ENCODE measurements at places on chromosomes 2 and 18. TPM values are rescaled to one million over a fixed set of nuclear protein-coding genes. Genes with fewer than 3 reads are reported as not detected.

DNA sequence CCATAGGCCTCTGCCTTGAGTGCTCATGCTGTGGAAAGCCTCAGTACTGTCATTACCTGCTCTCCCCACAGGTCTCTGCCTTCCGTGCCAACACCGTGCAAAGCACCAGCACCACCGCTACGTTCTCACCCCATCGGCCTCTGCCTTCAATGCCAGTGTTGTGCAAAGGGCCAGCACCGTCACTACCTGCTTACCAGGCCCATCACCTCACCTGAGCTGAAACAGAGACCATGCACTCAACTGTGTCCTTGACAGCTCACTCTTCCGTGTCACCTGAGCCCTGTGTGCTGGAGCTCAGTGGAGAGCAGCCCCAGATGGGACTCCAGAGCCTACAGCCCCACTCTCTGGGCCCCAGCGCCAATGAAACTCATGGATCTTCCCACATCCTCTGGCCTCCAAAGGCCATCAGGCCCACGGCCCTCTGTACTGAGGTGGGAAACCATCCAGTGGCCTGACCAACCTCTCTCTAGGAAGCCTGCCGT is 62.7 kb downstream of the ZNF516 start:
- no peak for DNase-seq

DNA sequence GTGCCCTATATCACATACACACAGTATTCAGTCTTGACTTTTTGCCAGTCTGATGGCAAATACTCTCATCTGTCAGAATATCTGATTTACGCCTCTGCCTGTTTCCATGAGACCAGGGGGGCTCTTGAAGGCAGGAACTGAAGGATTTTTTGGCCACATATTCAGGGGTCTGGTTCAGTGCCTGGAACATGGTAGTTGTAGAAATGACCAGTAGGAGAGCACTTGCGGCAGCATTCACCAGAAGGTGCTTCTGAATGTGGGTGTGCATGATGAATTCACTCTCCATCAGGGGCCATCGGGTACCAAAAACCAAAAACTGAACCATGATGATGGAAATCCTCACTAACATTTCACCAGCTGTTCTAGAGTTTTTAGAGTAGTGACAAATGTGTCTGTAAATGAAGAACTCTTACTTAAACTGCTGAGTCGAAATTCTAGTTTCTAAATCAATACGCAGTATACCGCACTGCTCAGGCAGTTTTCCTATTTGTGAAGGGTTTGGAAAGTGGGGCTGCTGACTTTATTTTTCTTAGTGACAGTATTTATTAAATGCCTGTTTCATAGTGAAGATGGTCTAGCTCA is 54.6 kb downstream of the MERTK start:
- DNase-seq = no peak

GRCh38 chr2:145090841-145091761 is 571.2 kb upstream of the ZEB2 start:
- no peak for DNase-seq

- DNase-seq = peak; percentile 28
Measured at GRCh38 chr2:219331560-219332213, 857 bp downstream of the RESP18 start.

DNA sequence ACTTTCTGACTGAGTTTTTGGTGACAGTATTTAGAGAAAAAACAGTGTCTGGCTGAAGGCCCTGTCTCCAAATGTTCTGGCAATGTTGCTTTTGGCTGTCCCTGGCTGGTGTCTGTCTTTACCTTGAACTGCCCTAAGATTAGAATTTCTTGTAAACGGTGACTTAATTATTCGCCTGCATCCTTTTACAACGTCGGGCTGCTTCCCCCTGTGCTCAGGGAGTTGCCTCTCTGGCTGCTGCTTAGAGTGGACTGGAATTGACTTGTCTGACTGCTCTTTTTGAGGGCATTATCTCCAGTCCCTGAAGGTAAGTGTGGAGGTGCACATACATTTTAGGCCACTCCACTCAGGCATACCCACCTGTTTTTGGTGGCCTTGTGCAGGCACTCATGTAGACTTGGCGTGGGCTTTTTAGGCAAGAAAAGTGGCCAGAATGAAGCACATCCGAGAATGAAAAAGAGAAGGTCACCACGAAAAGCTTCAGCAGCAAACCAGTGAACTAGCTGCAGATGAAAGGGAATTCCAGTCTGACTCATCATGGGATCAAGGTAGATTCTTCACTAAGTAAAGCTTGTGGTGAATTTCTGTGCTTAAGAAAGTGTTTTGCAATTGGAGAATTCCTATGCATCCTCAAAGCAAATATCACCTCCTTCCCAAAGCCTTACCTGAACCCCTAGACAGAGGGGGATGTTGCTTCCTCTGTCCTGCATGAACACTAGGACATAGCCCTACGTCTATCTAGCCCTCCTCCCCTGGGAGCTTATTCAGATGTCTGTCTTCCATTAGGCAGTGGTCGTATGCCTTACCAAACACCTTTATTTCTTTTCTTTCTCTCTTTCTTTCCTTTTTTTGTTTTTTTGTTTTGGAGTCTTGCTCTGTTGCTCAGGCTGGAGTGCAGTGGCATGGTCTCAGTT is 230.3 kb upstream of the TRIB2 start:
- no peak for DNase-seq

GRCh38 chr2:65932571-65932970 is 500.2 kb upstream of the SPRED2 start:
- DNase-seq = no peak

DNA sequence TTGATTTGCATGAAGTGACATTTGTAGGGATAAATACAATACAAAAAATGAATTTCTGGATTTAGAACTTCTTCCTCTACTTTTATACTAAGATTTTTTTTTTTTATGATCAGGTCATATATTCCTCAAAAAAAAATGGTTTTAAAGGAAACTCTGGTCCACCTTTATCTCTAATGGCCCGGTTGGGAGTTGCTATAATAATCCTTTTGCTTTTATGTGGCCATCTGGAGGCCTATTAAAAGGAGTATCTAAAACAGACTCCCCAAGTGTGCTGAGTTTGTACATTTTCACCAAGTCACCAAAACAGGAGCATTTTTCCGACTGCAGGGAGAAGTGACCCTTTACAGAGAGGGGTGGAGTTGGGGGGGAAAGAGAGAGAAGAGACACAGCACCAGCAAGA is 329.2 kb upstream of the FIGN start:
- no peak for DNase-seq

GRCh38 chr2:172655838-172656573 is 79.6 kb upstream of the RAPGEF4 start:
- no peak for DNase-seq

DNA sequence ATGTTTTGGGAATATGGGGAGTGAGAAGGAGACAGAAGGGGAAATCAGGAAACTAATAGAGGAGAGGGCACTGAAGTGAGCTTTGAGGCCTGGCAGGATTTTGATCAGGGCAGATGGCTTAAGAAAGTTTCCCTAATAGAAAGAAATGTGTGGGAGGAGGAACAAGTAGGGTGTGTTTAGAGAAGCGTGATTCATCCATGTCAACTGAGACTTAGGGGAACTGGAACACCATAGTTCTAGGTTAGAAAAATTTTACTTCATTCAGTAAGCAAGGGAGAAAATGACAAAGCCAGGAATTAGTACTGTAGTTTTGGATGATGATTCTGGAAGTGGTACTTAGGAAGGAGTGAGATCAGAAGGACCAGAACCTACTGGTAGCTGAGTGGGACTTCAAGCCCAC is 296.0 kb downstream of the PLCL1 start:
- no peak for DNase-seq

GRCh38 chr18:39238981-39239660 is 1673.5 kb upstream of the CELF4 start:
- no peak for DNase-seq

GRCh38 chr18:45774065-45774521 is 50.1 kb downstream of the SLC14A1 start:
- DNase-seq = peak; percentile 35

DNA sequence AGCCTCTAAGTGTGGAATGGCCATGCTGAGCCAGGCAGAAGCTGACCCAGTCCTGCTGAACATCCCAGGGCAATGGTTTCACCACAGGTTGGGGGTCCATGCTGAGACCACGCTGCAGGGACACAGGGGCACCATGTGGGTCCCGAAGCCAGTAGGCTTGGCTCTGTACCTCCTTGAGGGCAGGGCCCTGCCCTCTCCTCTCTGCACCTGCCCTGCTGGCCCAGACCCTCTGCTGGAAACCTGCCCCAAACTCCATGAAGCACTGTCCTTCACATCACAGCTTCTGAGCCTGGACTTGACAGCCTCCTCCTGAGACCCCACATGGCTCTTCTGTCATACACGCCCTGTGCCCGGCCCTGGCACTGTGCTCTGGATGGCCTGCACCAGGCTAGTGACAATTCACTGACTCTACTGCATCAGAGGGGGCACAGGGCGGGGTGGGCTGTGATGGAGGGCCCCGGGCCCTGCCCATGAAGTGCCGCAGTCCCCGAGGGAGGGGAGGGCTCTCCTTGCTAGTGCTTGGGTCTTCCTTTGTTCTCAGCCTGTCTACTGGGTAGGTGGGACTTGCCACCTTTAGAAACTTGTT is 24.7 kb downstream of the HS6ST1 start:
- no peak for DNase-seq

DNA sequence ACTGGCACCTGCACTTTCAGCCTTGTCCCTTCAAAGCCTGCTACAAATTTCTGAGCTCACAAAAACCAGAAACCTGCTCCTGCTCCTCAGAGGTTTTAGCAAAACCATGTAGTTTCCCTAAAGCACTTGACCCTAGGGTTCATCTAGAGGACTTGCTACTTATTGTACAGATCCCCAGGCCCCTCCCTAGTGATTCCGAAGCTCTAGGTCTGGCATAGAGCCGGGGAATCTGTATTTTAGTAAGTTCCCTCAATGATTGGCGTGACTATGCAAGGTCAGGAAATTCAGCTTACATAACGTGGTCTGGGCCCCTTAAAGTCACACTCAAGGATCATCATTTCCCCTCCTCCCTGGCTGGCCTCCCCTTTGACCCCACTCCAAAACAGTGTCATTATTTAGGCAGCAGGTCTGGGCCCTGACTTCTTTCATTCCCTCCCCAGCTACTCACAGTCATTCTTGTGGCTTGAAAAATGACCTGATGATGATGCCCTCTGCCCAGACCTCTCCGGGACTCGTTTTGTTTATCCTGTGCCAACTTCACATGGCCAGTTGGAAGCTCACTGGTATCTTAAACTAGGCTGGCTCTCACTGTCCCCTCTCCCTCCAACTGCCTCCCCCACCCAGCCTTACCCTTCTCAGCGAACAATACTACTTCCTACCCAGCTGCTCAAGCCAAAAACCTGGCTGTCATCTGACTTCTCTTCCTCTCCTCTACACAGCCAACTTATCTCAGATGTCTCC is 36.0 kb downstream of the WDFY1 start:
- no peak for DNase-seq

DNA sequence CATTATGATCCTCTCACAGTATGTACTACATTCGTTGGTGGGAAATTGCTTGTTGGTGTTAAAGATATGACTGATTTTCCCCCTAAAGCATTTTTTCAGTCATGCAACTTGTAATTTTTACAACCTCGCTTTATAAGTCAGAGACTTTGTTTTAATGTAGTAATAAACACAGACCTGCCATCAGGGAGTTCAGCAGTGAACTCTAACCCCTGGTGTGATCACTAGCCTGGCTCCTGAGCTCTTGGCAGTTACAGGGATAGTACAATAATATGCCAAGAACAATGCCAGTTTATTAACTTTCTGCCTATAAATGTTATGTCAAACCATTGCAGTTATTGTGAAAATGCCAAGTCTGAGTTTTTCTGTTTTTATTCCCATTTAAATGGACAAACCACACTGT is 93.8 kb downstream of the EDAR start:
- no peak for DNase-seq

DNA sequence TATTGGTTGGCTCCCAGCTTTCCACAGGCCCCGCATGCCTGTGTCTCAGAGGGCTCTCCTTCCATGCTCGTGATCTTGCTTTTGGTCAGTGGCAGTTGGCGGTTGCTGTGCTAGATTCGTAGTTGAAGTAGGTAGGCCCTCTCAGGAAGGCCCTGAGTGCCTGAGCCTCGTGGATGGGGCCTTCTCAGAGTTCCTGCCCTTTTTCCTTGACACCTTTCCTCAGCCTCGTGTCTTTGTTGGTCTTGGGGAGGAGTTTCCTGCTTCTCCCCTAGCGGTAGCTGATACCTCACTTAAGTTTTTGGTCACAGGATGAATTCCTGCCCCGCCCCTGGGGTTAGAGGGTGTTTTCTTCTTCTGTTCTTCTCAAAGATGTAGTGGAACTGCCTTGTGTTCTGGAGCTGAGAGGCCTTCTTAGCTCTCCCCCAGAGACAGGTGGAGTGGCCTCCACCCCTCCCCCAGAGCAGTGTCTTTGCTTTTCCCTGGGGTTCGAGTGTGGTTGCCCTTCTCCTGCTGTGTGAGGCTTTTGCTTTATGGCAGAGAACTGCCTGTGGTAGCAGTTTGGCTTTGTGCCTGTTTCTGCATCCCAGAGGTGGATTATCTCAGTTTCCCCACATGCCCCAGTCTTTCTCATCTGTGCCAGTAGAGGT is 94.8 kb downstream of the ZNF407 start:
- DNase-seq = no peak

DNA sequence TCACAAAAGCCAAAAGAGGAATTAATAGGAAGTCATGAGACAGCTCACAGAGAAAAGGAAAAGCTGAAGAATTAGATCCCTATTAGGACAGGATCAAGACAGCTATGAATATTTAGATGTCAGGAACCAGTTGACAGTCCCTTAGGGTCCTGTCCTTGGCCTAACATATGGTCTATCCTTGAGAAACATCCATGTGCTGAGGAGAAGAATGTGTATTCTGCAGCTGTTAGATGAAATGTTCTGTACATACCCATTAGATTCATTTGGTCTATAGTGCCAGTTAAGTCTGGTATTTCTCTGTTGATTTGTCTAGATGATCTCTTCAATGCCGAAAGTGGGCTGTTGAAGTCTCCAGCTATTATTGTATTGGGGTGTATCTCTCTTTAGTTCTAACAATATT is 37.6 kb upstream of the SLC40A1 start:
- no peak for DNase-seq

GRCh38 chr2:1360557-1361250 is 52.6 kb upstream of the TPO start:
- no peak for DNase-seq

DNA sequence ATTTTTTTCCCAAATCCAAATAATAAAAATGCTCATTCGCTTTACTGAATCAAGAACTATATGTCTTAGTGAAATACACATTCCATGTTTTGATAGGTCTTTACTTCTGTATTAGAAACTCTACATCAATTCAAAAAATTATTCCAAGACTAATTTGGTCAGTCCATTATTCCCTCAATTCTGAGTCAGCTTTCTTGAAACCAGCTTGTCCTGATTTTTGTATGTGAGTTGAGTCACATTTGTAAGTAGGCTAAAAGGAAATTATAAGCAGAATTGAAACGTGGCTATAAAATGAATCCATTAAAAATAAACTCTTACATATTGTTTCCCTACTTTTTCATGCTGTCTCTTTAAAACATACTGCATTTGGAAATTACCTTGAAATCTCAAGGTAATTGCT is 113.0 kb downstream of the DNER start:
- no peak for DNase-seq

The ZNF521 gene
- 66.4 TPM for total RNA-seq

The TXNDC2 gene
- total RNA-seq = not detected

The DSEL gene
- 8.5 TPM for total RNA-seq

The ASNSD1 gene
- 46.7 TPM for total RNA-seq

The SLC14A1 gene
- total RNA-seq = not detected

The HRH4 gene
- total RNA-seq = not detected

The TLX2 gene
- not detected for total RNA-seq

The SPP2 gene
- total RNA-seq = not detected

The KIAA2012 gene
- not detected for total RNA-seq

The CCDC85A gene
- 2.2 TPM for total RNA-seq

All from dermis microvascular lymphatic vessel endothelial cell (primary cell).